ENCODE measurements at places on chromosomes 16 and 17.

GRCh38 chr16:15778204-15778743 lies 78.6 kb downstream of the MYH11 start:
- DNase-seq = no peak

DNA sequence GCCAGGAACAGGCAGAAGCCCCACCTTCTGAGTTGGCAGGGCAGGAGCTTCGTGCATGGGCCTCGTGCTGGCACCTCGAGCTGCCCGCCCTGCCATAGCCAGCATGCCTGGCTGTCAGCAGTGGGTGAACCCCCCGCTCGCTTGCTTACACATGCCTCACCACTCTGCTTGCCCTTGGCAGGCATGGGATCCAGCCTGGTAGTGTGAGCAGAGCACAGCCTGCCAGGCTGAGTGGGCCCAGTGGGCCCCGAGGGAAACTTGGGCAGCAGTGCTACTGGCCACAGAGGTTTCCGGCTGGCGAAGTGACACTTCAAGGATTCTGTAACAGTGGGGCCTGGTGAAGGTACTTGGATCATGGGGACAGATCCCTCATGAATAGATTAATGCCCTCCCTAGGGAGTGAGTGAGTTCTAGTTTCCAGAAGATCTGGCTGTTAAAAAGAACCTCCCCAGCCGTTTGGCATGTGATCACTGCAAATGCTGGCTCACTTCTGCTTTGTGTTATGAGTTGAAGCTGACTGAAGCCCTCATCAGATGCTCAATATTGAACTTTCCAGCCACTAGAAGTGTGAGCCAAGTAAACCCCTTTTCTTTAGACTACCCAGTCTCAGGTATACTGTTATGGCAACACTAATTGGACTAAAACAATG lies 114.7 kb downstream of the BCAS3 start:
- no peak for DNase-seq

GRCh38 chr17:45850011-45850410 lies 5.3 kb downstream of the SPPL2C start:
- no peak for DNase-seq

GRCh38 chr16:84848986-84849634 lies 29.3 kb downstream of the CRISPLD2 start:
- no peak for DNase-seq

DNA sequence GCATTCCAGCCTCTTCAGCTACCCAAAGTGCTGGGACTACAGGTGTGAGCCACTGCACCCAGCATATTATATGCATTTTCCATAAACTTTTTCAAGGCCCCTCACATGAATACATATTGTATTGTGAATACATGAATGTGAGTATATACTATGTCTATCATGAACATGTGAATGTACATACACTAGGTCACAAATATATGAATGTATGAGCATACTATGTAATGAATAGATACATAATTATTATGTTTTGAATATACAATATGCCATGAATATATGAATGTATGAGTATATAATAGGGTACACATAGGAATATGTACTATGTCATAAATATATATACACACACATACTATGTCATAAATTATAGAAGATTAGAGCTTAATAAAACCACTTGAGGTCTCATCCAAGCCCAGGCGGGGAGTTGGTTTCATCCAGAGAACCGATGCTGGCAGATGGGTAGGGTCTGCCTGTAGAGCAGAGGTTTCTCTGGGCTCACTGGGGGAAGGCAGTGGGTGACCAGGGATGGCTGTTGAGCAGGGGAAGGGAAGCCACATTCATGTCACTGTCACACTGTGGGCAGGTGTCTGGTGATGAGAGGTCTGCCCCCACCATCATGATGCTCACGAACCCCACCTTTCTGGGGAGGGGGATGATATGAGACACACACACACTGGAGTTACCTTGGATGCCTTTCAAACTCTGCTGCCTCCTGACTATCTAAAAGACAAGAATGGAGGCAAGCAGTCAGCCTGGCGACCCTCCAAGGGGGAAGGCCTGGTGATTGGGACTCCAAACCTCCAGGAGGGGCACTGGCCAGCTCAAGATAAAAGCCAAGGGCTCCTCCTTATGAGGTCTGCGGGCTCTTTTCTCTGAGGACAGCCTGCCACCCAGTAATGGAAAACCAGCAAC lies 7.3 kb downstream of the C16orf95 start:
- DNase-seq = no peak

DNA sequence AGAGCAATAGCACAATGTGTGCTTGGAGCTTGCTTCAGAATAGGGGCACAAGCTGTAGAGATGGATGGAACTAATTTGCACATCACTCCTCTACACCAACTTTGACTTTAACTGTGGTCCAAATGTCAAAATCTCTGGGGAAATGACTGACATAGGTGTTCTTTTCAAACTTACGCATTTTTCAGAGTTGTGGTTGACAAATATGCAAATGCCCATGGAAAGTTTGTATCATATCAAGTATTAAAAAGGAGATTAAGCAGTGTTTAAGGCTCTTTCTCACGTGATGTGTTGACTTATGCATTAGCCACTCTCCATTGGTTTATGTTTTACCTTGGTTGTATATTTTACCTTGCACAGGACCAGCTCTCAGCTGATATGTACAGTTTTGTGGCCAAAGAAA lies 77.1 kb downstream of the ELAC2 start:
- no peak for DNase-seq

- no peak for DNase-seq
Observed at GRCh38 chr17:79837888-79838521, 1.2 kb downstream of the CBX4 start.

GRCh38 chr16:10972108-10972818 lies 27.9 kb downstream of the CLEC16A start:
- no peak for DNase-seq

DNA sequence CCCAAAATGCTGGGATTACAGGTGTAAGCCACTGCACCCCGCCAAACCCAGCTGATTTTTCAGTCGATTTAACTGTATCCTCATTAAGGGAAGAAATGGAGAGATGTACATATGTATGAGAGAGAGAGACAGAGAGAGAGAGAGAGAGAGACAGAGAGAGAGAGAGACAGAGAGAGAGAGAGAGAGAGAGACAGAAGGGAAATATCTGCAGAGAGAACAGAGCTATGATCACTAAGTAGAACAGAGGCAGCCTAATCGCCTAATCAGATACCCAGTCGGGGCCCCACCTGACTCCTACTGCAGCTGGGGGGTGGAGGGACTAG lies 70.0 kb downstream of the RBBP6 start:
- no peak for DNase-seq

DNA sequence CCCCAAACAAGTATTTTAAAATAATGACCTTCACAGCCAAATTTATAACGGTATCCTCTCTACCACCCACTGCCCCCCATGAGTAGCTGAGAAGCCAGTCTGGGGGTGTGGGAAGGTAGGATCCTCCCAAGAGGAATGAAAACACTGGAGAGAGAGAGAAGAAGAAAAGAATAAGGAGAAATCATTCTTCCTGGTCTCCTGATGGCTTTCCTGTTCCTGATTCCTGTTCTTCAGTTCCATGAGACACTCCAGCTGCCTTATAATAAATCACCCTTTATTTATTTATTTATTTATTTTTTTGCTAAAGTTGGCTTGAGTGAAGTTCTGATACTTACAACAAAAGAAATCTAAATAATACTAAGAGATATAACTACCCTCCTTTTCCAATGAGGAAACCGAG lies 56.4 kb upstream of the FAM20A start:
- no peak for DNase-seq

GRCh38 chr16:57202095-57202886 lies 16.2 kb downstream of the RSPRY1 start:
- no peak for DNase-seq

All from Panc1 (cell line).